NCI-H1092 (cell line): ENCODE measurements at places on chromosomes 12 and 14.

GRCh38 chr12:16421806-16422205, 74.4 kb downstream of the MGST1 start:
- DNase-seq, result no peak

- DNase-seq, result no peak
These were observed 410.1 kb upstream of the MGAT4C start for GRCh38 chr12:86666316-86666715.

DNA sequence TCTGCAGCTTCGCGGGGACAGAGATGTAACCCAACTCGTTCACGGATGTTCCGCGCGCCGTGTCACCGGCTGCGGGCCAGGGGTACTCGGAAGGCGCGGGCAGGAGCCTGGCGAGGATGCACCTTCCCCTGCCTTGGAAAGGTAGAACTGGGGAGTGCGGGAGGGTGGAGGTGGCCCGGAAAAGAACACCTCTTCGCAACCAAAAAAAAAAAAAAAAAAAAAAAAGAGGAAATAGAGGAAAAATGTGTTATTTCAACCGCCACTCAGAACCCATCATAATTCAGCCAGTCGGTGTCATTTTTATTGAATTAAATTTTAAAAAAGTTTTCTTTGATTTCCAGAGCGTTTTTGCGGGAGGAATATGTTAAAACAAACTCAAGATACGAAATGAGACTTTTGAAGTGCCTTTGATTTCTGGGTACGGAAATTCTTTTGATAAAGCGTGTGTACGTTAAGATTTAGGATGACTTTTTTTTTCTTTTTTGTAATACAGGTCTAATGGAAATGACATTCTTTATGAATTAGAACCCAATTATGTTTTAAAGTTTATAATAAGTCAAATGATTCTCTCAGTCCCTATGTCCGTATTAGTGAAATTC, 8.9 kb downstream of the CDKN1B start:
- no peak for DNase-seq

DNA sequence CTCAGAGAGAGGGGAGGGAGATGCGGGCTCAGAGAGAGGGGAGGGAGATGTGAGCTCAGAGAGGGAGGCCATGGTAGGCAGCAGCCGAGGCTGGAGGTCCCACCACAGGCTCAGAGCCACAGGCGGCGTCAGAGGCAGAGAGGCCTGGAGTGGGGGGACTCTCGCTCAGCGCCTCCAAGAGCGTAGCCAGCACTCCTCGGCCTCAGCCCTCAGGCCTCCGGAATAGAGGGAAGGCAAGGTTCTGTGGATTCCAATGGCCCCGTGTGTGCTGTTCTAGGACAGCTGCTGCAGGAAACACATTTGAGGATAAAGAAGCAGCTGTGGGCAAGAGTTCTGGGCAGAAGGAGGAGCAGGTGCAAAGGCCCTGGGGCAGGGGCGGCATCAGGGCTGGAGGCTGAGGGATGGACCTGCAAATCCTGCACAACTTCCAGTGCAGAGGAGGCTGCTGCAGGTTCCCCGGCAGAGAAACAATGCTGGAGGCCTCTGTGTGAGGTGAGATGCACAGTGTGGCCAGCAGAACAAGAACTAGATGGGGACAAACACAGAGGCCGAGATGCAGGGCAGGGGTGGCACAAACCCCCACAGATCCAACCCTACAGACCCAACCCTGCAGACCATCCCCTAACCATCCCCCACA, 59.1 kb upstream of the GALNT9 start:
- no peak for DNase-seq

- no peak for DNase-seq
These were observed 7.0 kb downstream of the CSRNP2 start for GRCh38 chr12:51076236-51076930.

DNA sequence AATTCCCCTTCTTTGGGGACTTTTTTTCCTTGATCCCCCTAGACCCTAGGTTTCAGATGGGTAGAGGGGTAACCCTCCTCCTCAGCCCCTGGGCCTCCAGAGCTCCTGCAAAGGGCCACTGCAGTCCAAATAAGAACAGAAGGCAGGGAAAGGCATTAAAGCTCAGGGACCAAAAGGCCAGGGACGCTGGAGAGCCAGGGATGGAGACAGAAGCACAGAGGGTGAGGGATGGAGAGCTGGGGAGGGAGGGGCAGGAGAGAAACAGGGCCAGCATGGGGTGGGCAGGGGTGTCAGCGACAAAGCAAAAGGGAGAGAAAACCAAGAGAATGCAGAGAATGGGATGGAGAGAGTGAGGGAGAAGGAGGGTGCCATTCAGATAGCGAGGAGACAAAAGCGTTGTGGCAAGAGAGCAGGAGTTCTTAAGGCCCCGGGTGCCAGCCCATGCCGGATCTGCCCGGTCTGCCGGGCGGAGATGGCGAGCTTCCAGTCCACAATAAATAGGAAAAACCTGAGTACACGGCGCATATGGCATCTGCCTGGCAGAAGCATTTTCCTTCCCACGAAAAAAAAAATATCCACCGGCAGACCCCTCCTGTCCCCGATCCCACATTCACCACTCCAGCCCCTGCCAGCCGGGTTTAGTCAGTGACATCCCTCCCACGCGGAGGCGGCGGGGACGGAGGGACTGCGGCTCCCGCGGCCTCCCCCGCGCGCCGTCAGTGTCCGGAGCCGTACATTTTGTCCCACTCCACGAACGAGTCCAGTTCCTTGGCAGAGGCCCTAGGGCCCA, 28.6 kb downstream of the FIGNL2 start:
- DNase-seq, result peak; percentile 50

- DNase-seq, result no peak
These were observed 59.1 kb downstream of the TTLL5 start for GRCh38 chr14:75720116-75720515.

DNA sequence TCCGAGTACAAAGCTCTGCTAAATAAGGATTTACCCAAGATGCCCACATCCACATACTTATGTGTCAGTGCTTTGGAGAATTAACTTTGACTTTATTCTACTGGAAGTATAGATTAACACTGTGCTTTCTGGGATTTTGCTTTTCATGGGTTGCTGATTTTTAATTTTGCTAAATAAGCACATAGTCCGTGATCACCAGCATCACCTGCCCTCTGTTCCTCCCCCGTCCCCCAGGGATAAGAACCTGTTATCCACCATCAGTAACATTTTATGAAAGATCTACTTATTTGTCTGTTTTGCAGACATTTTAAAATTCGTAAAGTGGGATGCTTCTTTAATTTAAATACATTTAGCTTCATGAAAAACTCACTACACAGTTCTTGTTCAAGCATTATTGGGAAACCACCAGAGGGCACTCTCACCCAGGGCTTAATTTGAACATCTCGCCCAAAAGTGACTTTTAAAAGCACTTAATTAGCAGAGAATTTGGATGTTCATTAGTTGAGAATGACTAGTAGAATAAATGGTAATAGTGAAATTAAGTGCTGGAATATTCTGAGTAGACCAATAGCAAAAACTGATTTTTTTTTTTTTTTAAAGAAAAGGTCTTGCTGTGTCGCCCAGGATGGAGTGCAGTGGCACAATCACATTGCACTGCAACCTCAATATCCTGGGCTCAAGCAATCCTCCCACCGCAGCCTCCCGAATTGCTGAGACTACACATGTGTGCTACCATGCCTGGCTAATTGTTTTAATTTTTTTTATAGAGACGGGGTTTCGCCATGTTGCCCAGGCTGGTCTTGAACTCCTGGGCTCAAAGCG, 35.7 kb downstream of the MRPL42 start:
- DNase-seq, result no peak

GRCh38 chr12:79351251-79351650, 339.5 kb downstream of the PAWR start:
- DNase-seq, result no peak
